Cerebellum (tissue), 4 donors: ENCODE measurements at places on chromosomes 4 and X. TPM values are rescaled to one million over a fixed set of nuclear protein-coding genes. Genes with fewer than 3 reads are reported as not detected.

DNA sequence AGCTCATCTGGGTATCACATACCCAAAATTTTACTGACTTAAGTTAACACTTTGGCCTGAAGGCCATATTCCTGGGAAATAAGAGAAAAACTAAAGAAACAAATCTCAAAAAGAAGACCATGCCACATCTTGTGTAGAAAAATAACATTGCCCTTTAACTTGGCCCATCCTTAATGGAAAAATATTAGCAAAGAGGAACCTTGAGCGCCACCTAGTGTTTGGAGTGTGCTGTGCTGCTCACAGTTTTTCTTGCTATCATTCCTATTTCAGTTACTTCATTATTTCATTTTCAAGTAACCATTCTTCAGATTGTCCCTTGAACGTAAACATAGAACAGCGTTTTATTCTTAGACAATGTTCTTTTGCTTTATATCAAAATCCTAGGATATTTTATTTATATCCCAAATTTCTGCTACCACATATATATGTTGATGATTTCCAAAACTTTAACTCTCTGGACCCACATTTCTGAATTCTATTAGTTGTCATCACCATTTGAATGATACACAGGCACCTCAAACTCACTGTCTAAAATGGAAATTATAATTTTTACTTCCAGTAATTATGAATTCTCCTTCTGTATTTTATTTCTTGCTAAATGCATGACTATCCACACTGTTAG lies 999.0 kb upstream of the ADGRL3 start:
- no peak for DNase-seq

- DNase-seq: no peak
Measured at GRCh38 chrX:44975666-44976263, 102.8 kb downstream of the KDM6A start.

GRCh38 chr4:121594796-121595526 lies 101.8 kb downstream of the ANXA5 start:
- no peak for DNase-seq

Gene RIPPLY1
- total RNA-seq: not detected
